B cell (primary cell): ENCODE measurements at places on chromosomes 6 and 20. TPM values are rescaled to one million over a fixed set of nuclear protein-coding genes. Genes with fewer than 3 reads are reported as not detected.
A peak's percentile ranks its signal among the peaks of the same experiment; 100 is the strongest.

DNA sequence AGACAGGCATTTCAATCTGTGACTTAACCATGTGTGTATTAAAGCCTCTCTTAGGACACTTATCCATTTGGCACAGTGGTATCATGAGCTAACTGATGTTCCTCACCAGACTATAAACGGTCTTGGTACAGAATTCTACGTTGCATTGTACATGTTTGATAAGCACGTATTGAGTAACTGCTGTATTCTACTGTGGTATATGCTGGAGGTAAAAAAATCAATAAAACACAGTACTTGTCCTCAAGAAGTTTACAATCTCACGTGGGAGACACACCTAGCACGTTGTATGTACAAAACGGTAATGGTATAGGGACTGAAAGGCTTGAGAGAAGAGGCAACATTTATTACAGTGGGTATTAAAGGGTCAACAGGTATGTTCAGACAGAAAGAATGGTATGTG lies 33.2 kb upstream of the FAM83C start:
- no peak for DNase-seq
- no peak overlapping the region for H3K27ac ChIP-seq
- H3K4me3 ChIP-seq = no peak overlapping the region
- H3K27me3 ChIP-seq = no peaks in the 10 kb centered on the region

- no peak overlapping the region for H3K4me3 ChIP-seq
- peaks cover 2% of the 10 kb centered on the region for H3K36me3 ChIP-seq
- DNase-seq = no peak
- H3K4me1 ChIP-seq = no peaks in the 10 kb centered on the region
- H3K27ac ChIP-seq = no peak overlapping the region
These were observed 110.6 kb downstream of the CDKAL1 start for GRCh38 chr6:20644667-20645370.

- H3K4me1 ChIP-seq = no peaks in the 10 kb centered on the region
- H3K27me3 ChIP-seq = no peaks in the 10 kb centered on the region
- H3K4me3 ChIP-seq = no peak overlapping the region
- peak; percentile 66 for DNase-seq
These were observed 75.4 kb upstream of the TMEM244 start for GRCh38 chr6:129936329-129937165.

DNA sequence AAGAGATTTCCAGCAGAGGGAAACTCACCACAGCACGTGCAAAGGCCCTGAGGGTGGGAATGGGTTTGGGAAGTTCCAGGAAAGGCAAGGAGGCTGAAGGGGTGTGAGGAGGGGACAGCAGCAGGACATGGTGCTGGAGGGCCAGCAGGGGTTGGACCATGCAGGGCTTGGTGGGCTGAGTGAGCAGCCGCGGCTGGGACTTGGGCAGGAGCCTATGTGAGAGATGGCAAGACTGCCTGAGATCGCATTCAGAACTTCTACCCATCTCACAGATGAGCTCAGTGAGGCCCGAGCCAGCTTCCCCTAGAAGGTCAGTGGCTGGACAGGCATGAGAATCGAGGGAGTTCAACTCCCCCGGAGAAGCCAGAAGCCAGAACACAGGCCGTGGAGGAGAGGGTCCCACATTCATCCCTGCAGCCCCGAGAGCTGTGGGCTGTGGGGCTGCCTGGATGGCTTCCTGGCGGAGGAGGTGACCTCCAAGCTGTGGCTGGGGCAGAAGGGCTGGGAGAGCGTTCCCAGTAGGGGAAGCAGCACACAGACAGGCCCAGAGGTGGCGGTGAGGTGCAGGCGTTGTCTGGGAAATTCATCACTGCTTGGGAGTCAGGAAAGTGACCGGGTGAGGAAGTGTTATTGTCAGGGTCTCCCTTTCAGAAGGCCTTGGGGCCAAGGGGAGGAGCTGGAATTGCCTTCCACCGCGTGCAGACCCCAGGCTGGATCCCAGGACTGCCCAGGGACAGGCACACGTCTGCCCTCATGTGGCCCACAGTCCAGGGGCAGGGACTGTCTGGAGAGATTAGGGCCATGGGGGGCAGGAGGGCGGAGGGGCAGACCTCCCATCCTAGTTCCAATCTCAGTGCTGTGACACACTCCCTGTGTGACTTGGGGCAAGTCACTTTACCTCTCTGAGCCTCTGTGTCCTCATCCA lies 103.8 kb downstream of the CEBPB start:
- no peak for DNase-seq
- H3K4me3 ChIP-seq = no peak overlapping the region
- H3K27ac ChIP-seq = no peak overlapping the region

- no peaks in the 10 kb centered on the region for H3K36me3 ChIP-seq
- no peaks in the 10 kb centered on the region for H3K27me3 ChIP-seq
- no peak overlapping the region for H3K4me3 ChIP-seq
- H3K27ac ChIP-seq = no peak overlapping the region
- no peak for DNase-seq
These were observed 171.2 kb upstream of the BMP5 start for GRCh38 chr6:56046576-56046975.

DNA sequence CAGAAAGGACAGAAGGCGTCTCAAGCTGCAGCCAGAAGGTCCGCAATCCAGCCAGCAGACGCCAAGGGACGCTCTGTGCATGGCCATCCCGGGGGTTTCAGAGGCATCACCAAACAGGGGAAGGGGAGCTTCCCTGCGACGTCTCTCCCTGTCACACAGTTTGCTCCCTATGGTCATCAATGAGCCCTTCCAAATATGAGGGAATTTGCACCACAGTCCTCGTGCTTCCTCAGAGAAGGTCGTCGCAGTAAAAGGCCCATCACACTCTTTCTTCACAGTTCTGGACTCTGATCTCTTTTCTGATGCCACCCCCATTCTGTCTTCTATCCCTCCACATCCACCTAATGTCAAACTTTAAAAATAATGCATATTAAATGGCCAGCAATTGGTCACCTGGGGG lies 10.2 kb upstream of the FOXC1 start:
- H3K4me3 ChIP-seq = no peak overlapping the region
- H3K36me3 ChIP-seq = no peaks in the 10 kb centered on the region
- peaks cover 10% of the 10 kb centered on the region for H3K4me1 ChIP-seq
- H3K27me3 ChIP-seq = peaks cover 43% of the 10 kb centered on the region
- no peak overlapping the region for H3K27ac ChIP-seq

GRCh38 chr20:17654649-17655285 lies 27.3 kb downstream of the RRBP1 start:
- no peak overlapping the region for H3K4me3 ChIP-seq
- no peaks in the 10 kb centered on the region for H3K27me3 ChIP-seq
- no peaks in the 10 kb centered on the region for H3K4me1 ChIP-seq
- DNase-seq = no peak
- no peaks in the 10 kb centered on the region for H3K36me3 ChIP-seq

GRCh38 chr6:1228754-1229191 lies 83.1 kb upstream of the FOXQ1 start:
- no peak overlapping the region for H3K27ac ChIP-seq
- DNase-seq = no peak
- H3K27me3 ChIP-seq = no peaks in the 10 kb centered on the region

The PLCB1 gene
- 0.07 and 0.18 TPM in 2 replicates for polyA plus RNA-seq

The MEI4 gene
- not detected in 2 replicates for polyA plus RNA-seq

The C20orf141 gene
- not detected in 2 replicates for polyA plus RNA-seq
